ENCODE measurements at places on chromosomes 5 and 9.

DNA sequence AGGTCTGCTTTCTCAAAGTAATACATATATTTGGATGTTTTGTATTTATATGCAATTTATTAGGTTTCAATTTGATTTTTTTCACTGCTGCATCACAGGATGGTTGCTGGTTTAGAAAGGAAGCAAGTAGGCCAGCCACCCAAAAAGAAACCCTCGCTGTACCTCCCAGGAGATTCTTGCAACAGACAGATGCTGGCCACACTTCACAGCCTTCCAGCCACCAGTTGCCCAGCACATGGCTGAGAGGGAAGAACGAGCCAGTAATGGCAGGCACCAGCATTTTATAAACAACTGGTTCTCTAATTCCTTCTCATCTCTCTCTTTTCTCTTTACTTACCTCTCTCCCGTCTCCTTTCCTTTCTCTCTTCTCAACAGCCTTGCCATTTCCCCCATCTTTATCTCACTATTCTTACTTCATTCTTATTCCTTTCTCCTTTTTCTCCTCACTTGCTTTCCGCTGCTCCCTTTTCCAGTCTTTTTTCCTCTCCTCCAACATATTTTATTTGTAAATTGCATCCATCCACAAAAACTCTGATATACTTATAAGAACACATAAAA is 38.9 kb downstream of the EFNA5 start:
- no peak for DNase-seq

DNA sequence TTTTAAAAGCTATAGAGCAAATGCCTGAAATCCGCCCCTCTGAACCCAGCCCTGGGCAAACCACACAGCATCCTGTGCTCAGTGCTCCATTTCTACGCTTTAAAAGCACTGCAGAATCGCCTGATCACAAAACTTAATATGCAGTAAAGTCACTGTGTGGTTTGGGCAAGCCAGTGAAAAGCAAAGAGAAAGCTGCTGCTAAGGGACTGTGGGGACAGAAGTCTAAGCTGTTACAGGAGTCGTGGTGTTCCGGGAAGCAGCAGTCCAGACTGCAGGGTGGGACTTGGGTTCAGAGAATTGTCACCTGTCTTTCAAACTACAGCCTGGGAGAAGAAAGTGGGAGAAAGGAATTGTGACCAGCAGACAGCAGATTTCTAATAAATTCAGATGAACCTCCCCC is 8.2 kb downstream of the RAPGEF1 start:
- no peak for DNase-seq

GRCh38 chr9:132299221-132299620 is 55.6 kb downstream of the SETX start:
- DNase-seq: no peak

DNA sequence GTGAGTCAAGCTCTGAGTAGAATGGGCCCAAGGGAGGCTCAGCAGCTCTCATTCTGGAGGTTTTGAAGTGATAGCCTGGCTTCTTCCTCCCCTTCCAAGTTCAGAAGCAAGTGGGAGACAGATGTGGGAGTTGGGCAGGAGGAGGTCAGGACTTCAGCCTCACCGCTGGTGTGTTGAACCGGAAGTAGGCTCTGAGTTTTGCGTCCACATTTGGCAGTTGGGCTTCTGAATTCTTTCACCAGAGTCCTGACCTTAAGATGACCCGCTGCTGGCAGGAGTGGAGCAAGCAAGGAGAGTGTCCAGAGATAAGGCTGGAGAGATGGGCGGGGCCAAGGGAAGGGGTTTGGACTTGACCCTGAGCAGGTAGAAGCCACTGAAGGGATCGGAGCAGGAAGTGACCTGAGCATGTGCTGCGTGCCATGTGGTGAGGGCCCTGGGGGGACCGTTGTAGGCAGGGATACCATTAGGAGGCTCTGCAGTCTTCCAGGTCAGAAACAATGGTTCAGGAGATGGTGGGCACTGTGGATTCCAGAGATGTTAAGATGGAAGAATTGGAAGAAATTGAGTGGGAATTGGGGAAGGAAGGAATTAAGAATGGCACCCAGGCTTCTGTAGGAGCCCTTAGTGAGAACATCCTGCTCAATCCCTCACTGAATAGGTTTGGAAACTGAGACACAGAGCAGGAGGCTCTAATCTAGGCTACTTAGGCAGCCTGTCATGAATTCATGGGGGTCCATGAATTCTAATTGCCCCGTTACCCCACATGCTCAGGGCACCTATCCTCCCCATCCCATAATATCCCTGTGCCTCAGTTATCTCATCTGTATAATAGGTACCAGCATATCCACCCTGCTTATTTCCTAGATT is 25.9 kb downstream of the GALNT12 start:
- no peak for DNase-seq

GRCh38 chr9:106632621-106633020 is 230.3 kb upstream of the ZNF462 start:
- no peak for DNase-seq

- no peak for DNase-seq
These were observed 191.6 kb upstream of the MSX2 start for GRCh38 chr5:174532455-174533453.

DNA sequence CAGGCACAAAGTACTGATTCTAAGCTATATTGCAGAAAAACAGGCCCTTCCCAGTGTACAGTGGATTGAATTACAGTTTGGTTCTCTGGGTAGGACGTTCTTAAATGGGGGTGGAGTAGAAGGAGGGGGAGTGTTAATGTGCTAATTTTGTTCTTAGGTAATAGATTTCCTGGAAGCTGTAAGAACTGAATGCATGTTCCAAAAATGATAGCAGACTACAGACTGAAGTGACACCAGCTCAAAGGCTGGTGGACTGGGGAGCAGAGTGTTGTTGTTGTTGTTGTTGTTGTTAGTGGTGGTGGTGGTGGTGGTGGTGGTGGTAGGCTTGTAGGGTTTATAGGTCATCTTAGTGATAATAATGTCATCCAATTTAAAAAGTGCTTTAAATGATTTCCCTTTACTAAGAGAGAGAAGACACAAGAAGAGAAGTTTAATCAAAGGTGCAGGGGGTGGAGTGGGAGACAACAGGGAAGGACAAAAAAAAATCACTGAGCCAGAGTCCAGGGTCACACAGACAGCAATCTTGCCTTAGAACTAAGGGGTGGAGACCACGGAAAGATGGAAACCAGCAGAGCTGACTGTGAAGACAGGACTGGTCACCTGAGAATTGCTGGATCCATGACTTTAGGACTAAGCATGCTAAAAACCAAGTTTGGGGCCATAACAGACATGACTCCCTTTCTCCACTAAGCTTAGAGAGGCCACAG is 27.0 kb downstream of the TTLL11 start:
- DNase-seq: no peak

DNA sequence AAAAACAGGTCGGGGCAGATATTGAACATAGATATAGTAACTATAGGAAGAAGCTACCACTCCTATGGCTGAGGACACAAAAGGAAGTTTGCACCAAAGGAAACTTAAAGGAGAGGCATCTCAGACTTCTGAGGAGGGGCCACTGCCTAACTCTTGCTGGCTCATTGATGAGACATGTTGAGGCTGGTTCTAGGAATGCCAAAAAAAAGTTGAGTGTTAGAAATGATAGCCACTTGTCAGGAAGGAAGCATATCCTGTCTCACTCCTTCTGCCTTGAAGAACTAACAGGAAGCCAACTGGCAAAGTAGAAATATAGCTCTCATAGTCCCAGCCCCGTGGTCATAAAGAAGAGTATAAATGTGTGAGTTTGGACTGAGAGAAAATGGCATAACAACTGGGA is 23.3 kb upstream of the STOM start:
- DNase-seq: no peak

DNA sequence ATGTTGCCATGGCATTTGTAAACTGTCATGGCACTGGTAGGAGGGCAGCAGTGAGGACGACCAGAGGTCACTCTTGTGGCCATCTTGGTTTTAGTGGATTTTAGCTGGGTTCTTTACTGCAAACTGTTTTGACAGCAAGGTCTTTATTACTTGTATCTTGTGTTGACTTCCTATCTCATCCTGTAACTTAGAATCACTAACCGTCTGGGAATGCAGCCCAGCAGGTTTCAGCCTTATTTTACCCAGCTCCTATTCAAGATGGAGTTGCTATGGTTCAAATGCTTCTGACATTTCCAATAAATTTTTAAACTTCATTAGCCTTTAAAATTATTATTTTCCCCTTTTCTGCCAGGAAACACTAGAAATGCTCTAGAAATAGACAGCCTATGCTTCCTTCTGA is 839.1 kb downstream of the NR2F1-AS1 start:
- no peak for DNase-seq
